Natural killer cell (primary cell): ENCODE measurements at places on chromosomes 3 and 15.

- no peak for DNase-seq
- H3K27ac ChIP-seq, result no peak overlapping the region
- no peaks in the 10 kb centered on the region for H3K36me3 ChIP-seq
- no peak overlapping the region for H3K4me3 ChIP-seq
Measured at GRCh38 chr3:30167541-30168011, 438.8 kb upstream of the TGFBR2 start.

DNA sequence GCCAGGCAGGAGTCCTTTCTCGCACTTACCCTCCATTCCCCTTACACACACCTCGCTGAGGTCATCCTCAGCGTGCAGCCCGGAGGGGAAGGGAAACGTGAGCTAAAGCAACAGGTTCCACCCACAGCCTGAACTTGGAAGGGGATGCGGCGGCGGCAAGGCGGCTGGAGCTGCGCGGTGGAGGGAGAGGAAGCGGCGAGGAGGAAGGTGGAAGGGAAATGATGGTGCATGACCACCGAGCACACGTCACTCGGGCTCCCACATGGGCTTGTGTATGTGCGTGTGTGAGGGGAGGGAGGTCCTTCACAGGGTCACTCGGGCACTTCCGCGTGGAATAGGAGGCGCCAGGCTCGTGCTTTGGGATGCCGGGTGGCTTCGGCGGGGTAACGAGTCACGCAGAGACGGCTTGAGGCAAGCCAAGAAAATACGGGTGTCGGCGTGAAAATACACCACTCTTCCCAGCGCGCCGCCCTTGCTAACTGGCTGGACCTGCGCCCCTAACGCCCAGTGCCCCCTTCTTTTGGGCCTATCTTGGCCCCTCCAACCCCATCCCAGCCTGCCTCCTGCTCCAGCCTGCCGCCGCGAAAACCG is 225.5 kb upstream of the IL12A start:
- H3K27me3 ChIP-seq, result peaks cover 10% of the 10 kb centered on the region
- no peak overlapping the region for H3K27ac ChIP-seq
- peaks cover 22% of the 10 kb centered on the region for H3K4me1 ChIP-seq
- DNase-seq, result peak; percentile 21

DNA sequence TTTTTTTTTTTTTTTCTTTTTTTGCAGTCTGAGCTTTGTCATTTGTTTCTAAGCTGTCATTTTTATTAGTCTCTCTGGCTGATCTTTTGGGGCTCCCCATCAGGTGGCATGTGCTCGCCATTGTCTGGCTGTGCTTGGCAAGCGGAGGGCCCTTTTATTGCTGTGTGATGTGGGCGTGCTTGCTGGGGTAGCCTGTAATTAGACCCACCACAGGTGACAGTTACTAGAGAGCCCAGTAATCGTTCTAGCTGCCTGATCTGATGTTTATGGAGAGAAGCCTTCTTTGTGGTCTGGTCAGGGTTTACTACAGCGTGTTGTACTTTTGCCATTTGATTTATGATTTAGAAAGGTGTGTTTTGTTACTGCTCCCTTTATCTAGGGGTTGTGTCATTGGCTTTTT is 179.9 kb downstream of the MCTP2 start:
- H3K36me3 ChIP-seq, result peaks cover 44% of the 10 kb centered on the region
- no peak overlapping the region for H3K27ac ChIP-seq
- no peaks in the 10 kb centered on the region for H3K4me1 ChIP-seq
- no peak overlapping the region for H3K4me3 ChIP-seq

GRCh38 chr3:112582244-112582874 is 20.5 kb downstream of the SLC35A5 start:
- no peak for DNase-seq
- peaks cover 53% of the 10 kb centered on the region for H3K36me3 ChIP-seq
- no peaks in the 10 kb centered on the region for H3K27me3 ChIP-seq
- H3K27ac ChIP-seq, result no peak overlapping the region
- no peak overlapping the region for H3K4me3 ChIP-seq
- H3K4me1 ChIP-seq, result no peaks in the 10 kb centered on the region

- no peak overlapping the region for H3K27ac ChIP-seq
- H3K4me3 ChIP-seq, result no peak overlapping the region
- no peak for DNase-seq
- H3K27me3 ChIP-seq, result no peaks in the 10 kb centered on the region
- H3K4me1 ChIP-seq, result no peaks in the 10 kb centered on the region
Measured at GRCh38 chr3:178703268-178703975, 167.2 kb downstream of the KCNMB2 start.

GRCh38 chr15:64562003-64562640 is 101.7 kb downstream of the ZNF609 start:
- H3K4me3 ChIP-seq, result no peak overlapping the region
- H3K27me3 ChIP-seq, result no peaks in the 10 kb centered on the region
- no peak for DNase-seq
- H3K27ac ChIP-seq, result no peak overlapping the region
- no peaks in the 10 kb centered on the region for H3K36me3 ChIP-seq

GRCh38 chr3:43104660-43105595 is 951 bp downstream of the POMGNT2 start:
- peaks cover 15% of the 10 kb centered on the region for H3K4me1 ChIP-seq
- DNase-seq, result no peak
- peak overlapping the region; percentile 15 for H3K4me3 ChIP-seq
- no peak overlapping the region for H3K27ac ChIP-seq

DNA sequence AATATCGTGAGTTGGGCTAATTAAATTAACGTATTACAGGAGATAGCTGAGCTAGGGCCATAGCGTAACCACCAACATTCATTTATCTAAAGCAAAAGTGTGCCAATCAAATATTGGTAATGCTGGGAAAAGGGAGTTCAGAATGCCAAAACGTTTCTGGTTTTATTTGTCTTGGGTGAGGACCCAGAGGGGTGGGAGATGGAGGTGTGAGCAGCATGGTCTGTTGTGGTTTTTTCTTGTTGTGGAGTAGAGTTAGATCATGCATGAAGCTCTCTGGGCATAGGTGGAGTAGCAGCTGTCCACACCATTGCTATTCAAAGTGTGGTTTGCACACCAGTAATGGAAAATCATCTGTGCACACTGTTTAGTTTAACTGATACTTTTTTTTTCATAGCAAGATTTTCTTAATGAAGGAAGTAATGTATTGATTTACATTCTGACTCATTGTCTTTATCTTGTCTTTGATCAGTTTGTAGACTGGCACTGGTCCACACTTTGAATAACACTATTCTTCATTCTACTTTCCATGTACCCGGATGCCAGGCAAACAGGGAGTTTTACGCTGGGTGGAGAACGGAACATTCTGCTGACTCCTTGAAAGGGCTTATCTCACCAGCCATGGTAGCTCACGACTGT is 50.8 kb upstream of the CRTC3 start:
- peaks cover 21% of the 10 kb centered on the region for H3K4me1 ChIP-seq
- H3K27me3 ChIP-seq, result no peaks in the 10 kb centered on the region
- H3K27ac ChIP-seq, result no peak overlapping the region
